ENCODE measurements at places on chromosomes 13 and 19.

GRCh38 chr13:26575244-26575643, 17.8 kb downstream of the WASF3 start:
- no peak overlapping the region for H3K27ac ChIP-seq
- H3K4me1 ChIP-seq: no peaks in the 10 kb centered on the region
- no peak for DNase-seq
- no peak overlapping the region for H3K4me3 ChIP-seq
- H3K36me3 ChIP-seq: no peaks in the 10 kb centered on the region

DNA sequence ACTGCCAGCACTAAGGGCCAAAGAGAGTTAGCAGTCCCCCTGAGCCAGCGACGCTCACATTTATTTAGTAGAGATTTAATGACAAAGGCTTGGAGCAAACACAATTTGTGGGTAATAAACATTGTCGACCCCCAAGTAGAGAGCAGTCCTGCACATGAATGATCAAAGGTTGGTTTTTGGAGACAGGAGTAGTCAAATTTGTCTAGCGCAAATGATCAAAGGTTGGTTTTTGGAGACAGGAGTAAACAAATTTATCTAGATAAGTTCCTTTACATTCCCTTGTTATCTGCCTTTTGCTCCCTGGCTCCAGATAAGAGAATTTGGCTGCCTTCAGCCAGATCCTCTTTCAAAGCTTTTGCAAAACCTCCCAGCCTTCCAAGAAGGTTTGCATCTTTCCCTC, 26.9 kb downstream of the METTL21C start:
- H3K36me3 ChIP-seq: peaks cover 57% of the 10 kb centered on the region
- DNase-seq: no peak
- H3K27ac ChIP-seq: no peak overlapping the region
- H3K27me3 ChIP-seq: no peaks in the 10 kb centered on the region
- H3K4me1 ChIP-seq: no peaks in the 10 kb centered on the region
- H3K4me3 ChIP-seq: no peak overlapping the region

DNA sequence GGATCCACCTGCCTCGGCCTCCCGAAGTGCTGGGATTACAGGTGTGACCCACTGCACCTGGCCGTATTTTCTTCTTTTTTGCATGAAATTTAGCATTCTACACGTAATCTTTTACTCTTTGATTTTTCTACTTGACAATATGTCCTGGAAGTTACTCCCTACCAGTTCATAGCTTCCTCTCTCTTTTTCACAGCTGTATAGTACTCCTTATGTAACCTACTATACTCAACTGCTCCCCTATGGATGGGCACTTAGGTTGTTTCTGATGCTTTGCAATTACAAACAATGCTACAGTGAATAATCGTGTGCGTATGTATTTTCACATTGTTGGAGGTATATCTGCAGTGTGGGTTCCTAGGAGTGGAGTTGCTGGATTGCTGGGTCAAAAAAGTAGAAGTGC, 90.5 kb upstream of the FARP1 start:
- no peaks in the 10 kb centered on the region for H3K4me1 ChIP-seq
- H3K27me3 ChIP-seq: peaks cover 5% of the 10 kb centered on the region
- no peak overlapping the region for H3K27ac ChIP-seq
- no peaks in the 10 kb centered on the region for H3K36me3 ChIP-seq
- no peak overlapping the region for H3K4me3 ChIP-seq

GRCh38 chr19:46299004-46299509, 2.2 kb downstream of the HIF3A start:
- H3K4me3 ChIP-seq: peak overlapping the region; percentile 83
- H3K36me3 ChIP-seq: no peaks in the 10 kb centered on the region
- peak; percentile 100 for DNase-seq
- H3K4me1 ChIP-seq: peaks cover 69% of the 10 kb centered on the region
- H3K27ac ChIP-seq: peak overlapping the region; percentile 99

- H3K27ac ChIP-seq: no peak overlapping the region
- no peaks in the 10 kb centered on the region for H3K36me3 ChIP-seq
- no peaks in the 10 kb centered on the region for H3K27me3 ChIP-seq
- no peak overlapping the region for H3K4me3 ChIP-seq
- no peak for DNase-seq
These were observed 2.4 kb upstream of the HSH2D start for GRCh38 chr19:16141043-16141442.

- no peaks in the 10 kb centered on the region for H3K27me3 ChIP-seq
- DNase-seq: peak; percentile 83
These were observed 374.0 kb downstream of the IRS2 start for GRCh38 chr13:109412283-109412901.

DNA sequence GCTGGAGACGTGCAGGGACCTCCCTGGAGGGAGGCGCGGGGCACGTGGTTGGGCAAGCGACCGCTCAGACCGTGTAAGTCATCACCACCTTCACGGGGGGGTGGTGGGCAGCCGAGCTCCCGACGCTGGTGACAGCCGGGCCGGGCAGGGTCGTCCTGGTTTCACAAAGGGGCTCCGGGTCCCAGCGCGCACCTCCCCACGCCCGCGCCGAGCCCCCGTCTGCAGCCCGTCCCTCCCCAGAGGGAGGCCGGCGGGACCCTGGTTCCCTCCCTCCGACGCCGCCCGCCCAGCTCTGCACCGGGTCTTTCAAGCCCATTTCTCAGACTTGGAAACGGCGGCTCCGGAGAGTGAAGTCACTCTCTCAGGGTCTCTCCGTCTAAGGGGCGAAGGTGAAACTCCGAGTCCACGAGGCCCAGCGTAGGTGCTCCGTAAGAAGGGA, 729 bp upstream of the ARID3A start:
- H3K4me3 ChIP-seq: peak overlapping the region; percentile 100
- H3K27me3 ChIP-seq: peaks cover 13% of the 10 kb centered on the region
- H3K27ac ChIP-seq: peak overlapping the region; percentile 96
- peaks cover 32% of the 10 kb centered on the region for H3K4me1 ChIP-seq

Data from large intestine (tissue), 12 donors.